Femur (tissue), 1 donor: ENCODE measurements at places on chromosomes 5 and 9.

- DNase-seq: no peak
Observed at GRCh38 chr5:126100767-126101166, 322.4 kb upstream of the GRAMD2B start.

GRCh38 chr9:34610434-34611206 lies 1.3 kb downstream of the RPP25L start:
- no peak for DNase-seq

DNA sequence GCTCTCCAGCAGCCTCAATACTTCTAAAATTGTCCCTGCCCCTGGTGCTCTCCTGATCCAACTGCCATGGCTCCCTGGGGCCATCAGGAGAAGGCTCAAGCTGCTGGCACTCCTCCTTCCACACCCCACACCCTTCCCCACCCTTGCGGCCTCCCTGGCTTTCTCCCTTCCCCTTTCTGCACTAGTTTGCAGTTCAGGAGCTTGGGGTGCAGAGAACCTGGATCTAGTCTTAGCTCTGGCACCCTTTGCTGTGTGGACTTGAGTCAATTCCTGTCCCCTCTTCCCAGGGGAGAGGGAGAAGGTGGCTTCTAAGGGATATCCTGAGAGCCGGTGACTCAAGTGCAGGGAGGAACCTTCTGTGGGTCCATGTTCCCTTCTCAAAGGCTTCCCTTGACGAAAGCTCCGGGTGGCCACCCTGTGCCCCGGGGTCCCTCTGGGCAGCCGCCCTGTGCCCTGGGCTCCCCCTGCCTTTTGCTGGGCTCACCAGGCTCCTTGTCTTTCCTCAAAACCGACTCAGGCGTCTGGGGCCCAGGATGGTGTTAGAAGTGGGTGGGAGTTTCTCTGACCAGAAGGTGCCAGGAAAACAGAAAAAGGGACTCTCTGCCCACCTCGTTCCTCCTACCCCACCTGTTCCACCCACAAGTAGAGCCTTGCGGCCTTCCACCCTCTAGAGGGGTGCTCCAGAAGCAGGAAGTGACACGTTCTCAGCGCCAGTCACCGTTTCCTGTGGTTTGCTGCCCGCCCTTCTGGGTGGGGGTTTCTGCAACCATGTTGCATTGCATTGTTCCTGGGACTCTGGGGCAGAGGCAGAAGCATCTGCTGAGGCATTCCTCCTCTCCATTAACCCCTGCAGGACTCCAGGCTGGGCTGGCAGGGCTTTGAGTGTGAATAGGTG lies 15.0 kb downstream of the GLIPR2 start:
- DNase-seq: peak; percentile 74

DNA sequence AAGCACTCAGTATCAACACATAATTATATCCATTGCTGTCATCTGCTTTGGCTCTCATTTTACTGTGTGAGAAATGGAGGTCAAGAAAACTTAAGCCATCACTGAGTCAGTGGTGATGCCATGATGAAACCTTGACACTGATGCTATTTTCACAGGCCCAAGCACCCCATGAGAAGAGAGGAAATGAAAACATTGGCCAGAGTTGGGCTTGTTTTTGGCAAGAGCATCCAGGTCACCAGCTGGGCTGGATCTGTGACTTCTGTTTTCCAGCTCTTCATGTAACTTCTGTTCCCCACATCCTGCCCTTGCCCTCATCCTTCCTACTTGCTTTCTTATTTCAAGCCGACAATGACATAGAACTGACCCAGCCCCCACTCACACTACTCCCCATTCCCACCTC lies 10.0 kb downstream of the LCP2 start:
- no peak for DNase-seq

GRCh38 chr5:30401479-30402058 lies 791.9 kb upstream of the CDH6 start:
- DNase-seq: peak; percentile 14

- no peak for DNase-seq
Observed at GRCh38 chr5:151130922-151131891, 26.4 kb downstream of the ANXA6 start.

- DNase-seq: no peak
Observed at GRCh38 chr9:131818089-131818488, 78.2 kb upstream of the RAPGEF1 start.
